ENCODE measurements at places on chromosomes 2 and 18.
A peak's percentile ranks its signal among the peaks of the same experiment; 100 is the strongest.

- DNase-seq: no peak
These were observed 57.8 kb upstream of the CCDC141 start for GRCh38 chr2:179107737-179108136.

DNA sequence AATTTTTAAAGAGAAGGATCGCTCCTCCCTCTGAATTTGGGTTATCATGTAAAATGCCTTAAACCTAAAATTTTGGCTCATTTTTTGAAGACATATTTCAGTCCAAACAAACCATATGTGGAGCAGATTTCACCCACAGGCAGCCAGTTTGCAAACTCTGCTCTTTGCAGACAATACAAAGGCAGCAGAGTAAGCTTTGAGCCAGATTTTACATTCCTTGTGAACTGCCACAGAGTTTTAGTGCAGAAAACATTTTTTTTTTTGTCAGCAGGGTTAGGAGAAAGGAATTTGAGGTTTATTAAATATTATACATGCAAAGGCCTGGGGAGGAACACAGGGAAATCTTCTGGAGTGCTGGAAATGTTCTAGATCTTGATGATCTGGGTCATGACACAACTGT lies 171.9 kb upstream of the FN1 start:
- DNase-seq: no peak

DNA sequence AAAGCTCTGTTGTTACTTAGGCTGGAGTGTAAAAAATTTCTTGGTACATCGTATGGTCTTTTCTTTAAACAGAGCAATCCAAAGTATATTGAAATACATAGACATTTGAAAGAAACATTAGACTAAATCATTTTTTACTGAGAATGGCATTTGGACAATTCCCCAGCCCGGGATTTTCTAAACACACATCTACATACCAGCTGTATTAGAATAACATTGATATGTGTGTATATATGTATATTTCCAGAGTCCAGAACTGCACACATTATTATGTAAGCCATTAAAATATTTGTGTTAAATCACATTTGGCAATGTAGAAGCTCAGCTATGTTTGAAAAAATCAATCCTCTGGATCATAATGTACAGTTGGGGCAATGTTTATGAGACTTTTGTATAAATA lies 1853.6 kb upstream of the LRRTM1 start:
- no peak for DNase-seq

- no peak for DNase-seq
These were observed 106.0 kb downstream of the DTNB start for GRCh38 chr2:25567406-25567805.

DNA sequence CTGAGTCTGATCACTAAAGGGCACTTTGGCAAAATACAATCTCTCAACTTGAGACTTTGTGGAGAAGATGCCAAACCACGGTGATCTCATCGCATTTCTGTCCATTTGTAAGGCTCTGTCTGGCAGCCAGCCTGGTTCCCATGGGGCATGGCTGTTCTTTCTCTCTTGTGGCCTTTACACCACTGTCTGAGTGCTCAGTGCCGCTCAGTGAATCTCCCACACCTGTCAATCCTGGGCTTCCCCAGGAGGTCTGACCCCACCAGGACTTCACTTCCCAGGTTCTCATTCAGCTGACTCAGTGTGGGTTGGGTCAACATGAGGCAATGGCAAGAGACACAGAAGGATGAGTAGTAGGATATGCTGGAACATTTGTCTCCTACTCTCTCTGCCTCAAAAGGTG lies 96.8 kb upstream of the TRIB2 start:
- peak; percentile 35 for DNase-seq

- DNase-seq: no peak
These were observed 181.9 kb downstream of the RTP5 start for GRCh38 chr2:242051463-242051862.

GRCh38 chr2:191895743-191896142 lies 48.9 kb upstream of the CAVIN2 start:
- no peak for DNase-seq

- no peak for DNase-seq
These were observed 34.5 kb upstream of the STPG4 start for GRCh38 chr2:47189635-47190034.

GRCh38 chr18:79587779-79588635 lies 91.6 kb upstream of the CTDP1 start:
- no peak for DNase-seq

DNA sequence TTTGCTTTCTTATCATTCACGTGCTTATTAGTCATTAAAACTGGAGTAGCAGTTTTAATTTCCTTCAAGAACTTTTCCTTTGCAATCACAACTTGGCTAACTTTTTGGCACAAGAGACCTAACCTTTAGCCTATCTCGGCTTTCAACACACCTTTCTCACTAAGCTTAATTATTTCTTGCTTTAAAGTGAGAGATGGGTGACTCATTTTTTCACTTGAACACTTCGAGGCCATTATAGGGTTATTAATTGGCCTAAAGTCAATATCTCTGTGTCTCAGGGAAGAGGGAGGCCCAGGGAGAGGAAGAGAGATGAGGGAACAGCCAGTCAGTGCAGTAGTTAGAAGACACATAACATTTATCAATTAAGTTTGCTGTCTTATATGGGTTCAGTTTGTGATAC lies 289.8 kb downstream of the RBM43 start:
- DNase-seq: no peak
